Neural crest cell (in vitro differentiated cells): ENCODE measurements at places on chromosomes 3 and 15. TPM values are rescaled to one million over a fixed set of nuclear protein-coding genes. Genes with fewer than 3 reads are reported as not detected.

DNA sequence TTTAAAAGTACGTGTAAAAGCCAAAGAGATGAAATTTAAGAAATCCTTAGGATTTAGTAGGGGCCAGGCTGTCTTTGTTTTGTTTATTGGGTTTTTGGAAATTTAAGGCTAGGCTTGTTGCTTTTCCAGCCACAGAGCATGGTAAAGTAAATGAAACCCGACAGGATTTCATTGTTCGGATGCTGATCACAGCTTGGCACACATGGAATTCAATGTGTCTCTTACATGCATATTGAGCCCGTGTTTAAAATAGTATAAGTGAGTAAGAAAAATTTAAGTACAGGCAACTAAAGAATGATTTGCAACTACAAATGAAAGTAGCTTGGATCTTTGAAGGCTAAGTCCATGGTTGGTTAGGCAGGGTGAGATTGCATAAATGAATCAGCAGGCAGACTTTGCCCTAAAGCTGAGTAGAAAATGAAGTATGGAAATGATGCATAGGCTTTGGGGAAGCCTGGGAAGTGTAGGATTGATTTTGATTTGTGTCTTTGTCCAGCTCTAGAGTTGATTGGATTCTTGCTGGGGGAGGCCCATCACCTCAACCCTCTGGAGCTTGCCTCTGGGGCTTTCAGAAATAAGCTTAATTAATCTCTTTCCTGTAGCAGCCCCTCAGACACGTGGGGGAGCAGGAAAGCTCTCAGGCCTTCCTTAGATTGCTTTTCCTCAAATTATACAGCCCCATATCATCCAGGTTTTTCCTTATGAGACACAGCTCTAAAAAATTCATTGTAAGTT, 68.2 kb upstream of the ADAMTSL3 start:
- H3K36me3 ChIP-seq: no peaks in the 10 kb centered on the region
- H3K4me1 ChIP-seq: no peaks in the 10 kb centered on the region
- no peak overlapping the region for H3K27ac ChIP-seq
- DNase-seq: no peak
- no peak overlapping the region for H3K4me3 ChIP-seq

DNA sequence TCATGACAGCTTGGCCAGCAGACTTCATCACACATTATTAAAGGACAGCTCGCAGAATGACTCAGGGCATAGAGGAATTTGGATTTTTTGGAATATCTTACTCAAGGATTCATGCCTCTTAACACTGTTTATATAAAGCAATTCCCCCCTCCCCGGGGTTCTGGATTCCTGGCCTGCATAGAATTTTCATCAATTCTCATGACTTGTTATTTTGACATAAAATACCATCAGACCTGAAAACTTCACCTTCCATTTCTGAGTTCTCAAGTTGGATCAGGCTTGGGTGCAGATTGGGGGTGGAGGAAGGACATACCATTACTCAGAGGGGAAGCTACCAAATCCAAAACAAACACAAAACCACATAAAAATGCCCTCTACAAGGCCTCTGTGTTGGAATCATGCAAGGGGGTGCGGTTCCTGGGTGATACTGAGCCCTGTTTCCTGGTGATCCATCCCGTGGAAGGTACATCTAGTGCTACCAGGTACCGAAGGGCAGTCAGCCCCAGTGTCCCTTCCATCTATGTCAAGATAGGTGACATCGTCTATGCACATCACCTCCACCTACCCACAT, 95.3 kb downstream of the DAPK2 start:
- H3K27ac ChIP-seq: no peak overlapping the region
- peaks cover 4% of the 10 kb centered on the region for H3K4me1 ChIP-seq
- no peaks in the 10 kb centered on the region for H3K36me3 ChIP-seq
- H3K4me3 ChIP-seq: no peak overlapping the region

DNA sequence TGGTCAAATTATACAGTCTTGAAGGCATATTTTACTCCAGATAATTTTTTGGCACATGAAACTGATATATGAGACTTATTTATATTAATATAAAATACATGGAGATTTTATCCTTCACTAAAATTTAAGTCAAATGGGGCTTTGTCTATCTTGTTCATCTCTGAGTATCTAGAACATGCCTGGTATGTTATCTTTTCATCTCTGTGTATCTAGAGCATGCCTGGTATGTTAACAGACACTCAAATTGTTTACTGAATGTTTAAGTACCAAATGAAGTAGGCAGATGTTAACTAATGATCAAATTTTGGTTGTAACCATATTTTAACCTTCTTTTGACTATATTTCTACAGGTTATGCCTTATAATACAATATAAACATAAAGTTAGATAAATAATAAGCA, 7.7 kb downstream of the GTF2A2 start:
- no peak overlapping the region for H3K4me3 ChIP-seq
- no peaks in the 10 kb centered on the region for H3K4me1 ChIP-seq
- peaks cover 14% of the 10 kb centered on the region for H3K36me3 ChIP-seq
- no peak overlapping the region for H3K27ac ChIP-seq
- no peaks in the 10 kb centered on the region for H3K27me3 ChIP-seq

DNA sequence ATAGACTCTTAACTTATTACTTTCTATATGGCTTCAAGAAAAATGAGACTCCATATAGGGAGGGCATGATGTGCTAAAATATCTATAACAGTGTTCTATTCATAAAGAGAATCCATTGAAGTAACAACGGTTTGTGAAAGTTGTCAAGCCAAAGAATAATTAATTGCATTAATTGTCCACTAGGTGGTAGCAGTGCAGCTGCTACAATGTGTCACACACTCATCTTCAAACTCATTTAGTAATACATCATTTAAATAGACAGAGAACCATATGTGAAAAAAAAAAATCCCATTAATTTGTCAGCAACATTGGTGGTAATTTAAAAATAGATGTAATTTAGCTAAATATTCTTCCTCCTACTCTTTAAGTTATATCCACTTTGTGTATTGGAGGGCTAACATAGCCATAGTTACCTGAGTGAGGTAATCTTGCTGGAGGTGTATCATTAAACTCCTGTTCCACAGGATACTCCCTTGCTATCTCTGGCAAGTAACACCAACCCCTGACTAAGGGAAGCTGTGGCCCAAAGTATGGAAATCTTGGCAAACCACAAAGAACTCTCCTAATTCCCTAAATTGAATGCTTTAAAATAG, 3.7 kb upstream of the CPA3 start:
- no peaks in the 10 kb centered on the region for H3K36me3 ChIP-seq
- no peaks in the 10 kb centered on the region for H3K27me3 ChIP-seq
- no peak overlapping the region for H3K27ac ChIP-seq

- no peaks in the 10 kb centered on the region for H3K27me3 ChIP-seq
- no peak overlapping the region for H3K4me3 ChIP-seq
- H3K27ac ChIP-seq: no peak overlapping the region
- peaks cover 9% of the 10 kb centered on the region for H3K4me1 ChIP-seq
- H3K36me3 ChIP-seq: no peaks in the 10 kb centered on the region
- no peak for DNase-seq
These were observed 401.5 kb downstream of the ZBTB20 start for GRCh38 chr3:114745322-114746240.

DNA sequence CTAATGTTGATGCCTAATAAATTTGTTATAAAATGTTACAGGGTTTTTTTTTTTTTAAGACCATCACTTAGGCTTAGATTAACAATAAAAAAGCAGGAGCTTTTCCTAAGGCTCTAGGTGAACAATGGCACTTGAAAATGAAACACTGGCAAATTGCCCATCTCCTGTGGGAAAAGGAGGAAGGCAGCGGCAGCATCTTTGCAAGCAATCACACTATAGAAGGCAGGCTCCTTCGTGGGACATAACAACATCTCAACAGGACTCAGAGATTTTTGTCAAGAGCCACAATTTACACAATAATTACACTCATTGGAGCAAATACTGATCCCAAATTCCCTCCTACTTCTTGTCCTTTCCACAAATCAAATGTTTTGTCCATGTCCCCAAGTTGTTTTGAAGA, 646.7 kb downstream of the ROBO2 start:
- no peak for DNase-seq
- peaks cover 4% of the 10 kb centered on the region for H3K4me1 ChIP-seq
- no peak overlapping the region for H3K27ac ChIP-seq
- H3K36me3 ChIP-seq: peaks cover 5% of the 10 kb centered on the region
- no peak overlapping the region for H3K4me3 ChIP-seq
- H3K27me3 ChIP-seq: no peaks in the 10 kb centered on the region

DNA sequence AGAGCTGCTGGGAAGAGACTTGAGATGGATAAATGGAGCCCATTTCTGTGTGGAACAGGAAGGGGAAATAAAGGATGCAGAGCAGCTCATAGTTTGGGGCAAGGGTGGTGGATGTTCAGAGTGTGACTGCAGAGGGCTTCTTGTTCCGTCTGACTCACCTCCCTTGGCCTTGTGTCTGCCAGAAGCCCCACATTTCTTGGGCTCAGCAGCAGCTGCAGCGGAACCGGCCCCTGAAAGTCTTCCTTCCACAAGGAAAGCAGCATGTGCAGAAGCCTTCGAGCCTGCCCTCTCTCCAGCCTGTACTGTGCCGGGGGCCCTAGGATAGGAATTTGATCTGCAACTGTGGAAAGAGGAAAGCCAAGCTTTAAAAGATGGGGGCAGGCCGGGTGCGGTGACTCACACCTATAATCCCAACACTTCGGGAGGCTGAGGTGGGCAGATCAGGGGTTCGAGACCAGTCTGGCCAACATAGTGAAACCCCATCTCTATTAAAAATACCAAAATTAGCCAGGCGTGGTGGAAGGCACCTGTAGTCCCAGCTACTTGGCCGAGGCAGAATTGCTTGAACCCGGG, 11.5 kb downstream of the CDAN1 start:
- no peak overlapping the region for H3K27ac ChIP-seq
- H3K4me3 ChIP-seq: no peak overlapping the region
- H3K4me1 ChIP-seq: peaks cover 5% of the 10 kb centered on the region

GRCh38 chr3:137835096-137835495, 71.0 kb downstream of the SOX14 start:
- no peak for DNase-seq
- peaks cover 15% of the 10 kb centered on the region for H3K4me1 ChIP-seq
- peaks cover 35% of the 10 kb centered on the region for H3K27me3 ChIP-seq
- H3K27ac ChIP-seq: no peak overlapping the region

GRCh38 chr15:26015516-26016075, 152.5 kb upstream of the ATP10A start:
- no peak overlapping the region for H3K4me3 ChIP-seq
- DNase-seq: no peak
- no peak overlapping the region for H3K27ac ChIP-seq
- no peaks in the 10 kb centered on the region for H3K4me1 ChIP-seq
- no peaks in the 10 kb centered on the region for H3K27me3 ChIP-seq
- no peaks in the 10 kb centered on the region for H3K36me3 ChIP-seq

DNA sequence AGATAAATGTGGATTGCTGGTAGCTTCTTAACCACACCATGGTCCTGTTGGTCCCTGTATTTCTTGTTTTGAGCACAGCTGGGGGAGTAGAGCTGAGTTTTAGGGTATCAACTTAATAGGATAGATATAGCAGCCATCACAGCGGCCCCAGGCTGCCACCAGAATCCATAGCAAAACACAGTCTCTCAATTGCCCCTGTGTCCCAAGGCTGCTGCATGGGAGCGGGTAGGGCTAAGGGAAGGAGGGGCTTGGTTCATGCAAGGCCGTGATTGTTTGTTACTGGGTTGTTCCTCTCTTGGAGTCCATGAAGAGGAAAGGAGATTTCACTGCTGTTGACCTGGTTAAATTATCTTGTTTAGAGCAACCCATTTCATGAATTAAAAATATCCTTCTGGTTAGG, 22.1 kb downstream of the ARNT2 start:
- H3K4me3 ChIP-seq: no peak overlapping the region
- H3K27me3 ChIP-seq: no peaks in the 10 kb centered on the region
- peaks cover 30% of the 10 kb centered on the region for H3K4me1 ChIP-seq
- no peak overlapping the region for H3K27ac ChIP-seq

DNA sequence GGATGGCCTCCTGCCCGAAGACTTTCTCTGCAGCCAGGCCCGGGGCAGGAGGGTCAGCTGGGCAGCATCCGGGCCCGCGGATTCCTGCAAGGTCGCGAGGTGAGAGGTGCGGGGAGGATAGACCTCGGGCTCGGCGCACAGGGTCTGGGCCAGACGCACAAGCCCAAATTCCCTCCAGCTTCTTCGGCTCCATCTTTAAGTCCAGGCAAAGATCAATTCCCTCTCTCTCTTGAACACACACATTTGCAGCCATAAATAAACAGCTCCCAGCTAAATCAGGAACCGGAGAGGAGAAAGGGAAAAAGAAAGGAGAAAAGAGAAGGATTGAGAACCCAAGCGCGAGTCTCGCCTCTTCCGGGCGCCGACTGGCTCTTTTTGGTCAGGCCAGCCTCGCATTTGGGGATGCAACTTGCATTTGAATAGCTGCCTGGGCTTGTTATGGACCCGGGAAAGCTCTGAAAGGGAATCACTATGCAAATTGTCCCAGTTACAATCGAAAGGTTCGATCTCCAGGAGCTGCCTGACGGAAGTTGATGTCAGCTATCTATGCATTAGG, 14.5 kb upstream of the ONECUT1 start:
- H3K27ac ChIP-seq: peak overlapping the region; percentile 39
- peaks cover 3% of the 10 kb centered on the region for H3K36me3 ChIP-seq
- peaks cover 50% of the 10 kb centered on the region for H3K4me1 ChIP-seq
- peak overlapping the region; percentile 88 for H3K4me3 ChIP-seq

- no peaks in the 10 kb centered on the region for H3K36me3 ChIP-seq
- H3K4me1 ChIP-seq: peaks cover 10% of the 10 kb centered on the region
- peaks cover 11% of the 10 kb centered on the region for H3K27me3 ChIP-seq
- H3K4me3 ChIP-seq: no peak overlapping the region
- H3K27ac ChIP-seq: no peak overlapping the region
- DNase-seq: no peak
These were observed 138.9 kb downstream of the GREM1 start for GRCh38 chr15:32856753-32857152.

GRCh38 chr15:51699373-51699772, 18.1 kb downstream of the SCG3 start:
- no peaks in the 10 kb centered on the region for H3K36me3 ChIP-seq
- DNase-seq: no peak

- H3K36me3 ChIP-seq: no peaks in the 10 kb centered on the region
- H3K27ac ChIP-seq: no peak overlapping the region
- H3K4me1 ChIP-seq: peaks cover 62% of the 10 kb centered on the region
- no peak for DNase-seq
- no peaks in the 10 kb centered on the region for H3K27me3 ChIP-seq
These were observed 148.2 kb downstream of the BBX start for GRCh38 chr3:107670986-107671385.

DNA sequence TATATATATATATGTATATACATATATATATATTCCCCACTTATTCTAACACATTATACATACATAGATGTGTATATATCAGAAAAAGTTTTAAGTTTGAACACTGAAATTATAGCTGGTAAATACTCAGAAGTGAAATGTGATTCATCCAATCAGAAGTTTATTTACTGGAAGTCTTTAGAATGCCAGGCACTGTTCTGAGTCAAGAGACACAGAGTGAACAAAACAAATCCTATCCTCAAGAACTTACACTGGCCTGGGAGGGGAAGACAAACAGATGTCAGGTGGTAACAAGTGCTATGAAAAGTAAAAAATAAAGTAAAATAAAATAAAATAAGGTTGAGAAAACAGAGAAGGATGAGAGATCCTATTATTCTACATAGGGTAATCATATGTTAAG, 13.4 kb downstream of the DHX36 start:
- H3K4me3 ChIP-seq: no peak overlapping the region
- no peaks in the 10 kb centered on the region for H3K4me1 ChIP-seq
- H3K27me3 ChIP-seq: no peaks in the 10 kb centered on the region
- peaks cover 18% of the 10 kb centered on the region for H3K36me3 ChIP-seq
- no peak overlapping the region for H3K27ac ChIP-seq
- DNase-seq: no peak

- H3K4me3 ChIP-seq: no peak overlapping the region
- H3K27me3 ChIP-seq: no peaks in the 10 kb centered on the region
These were observed 218.7 kb downstream of the KCNMB2 start for GRCh38 chr3:178754852-178755510.

Gene CTDSPL
- 36.8 and 42.2 TPM in 2 replicates for total RNA-seq

Gene CCR3
- total RNA-seq: not detected in 2 replicates

Gene RASGRF1
- 0.16 and 0.55 TPM in 2 replicates for total RNA-seq

Gene TTC21A
- 6.8 and 8.2 TPM in 2 replicates for total RNA-seq

Gene PSTPIP1
- total RNA-seq: 0.84 and 1.5 TPM in 2 replicates

Gene POLQ
- 16.9 and 17.8 TPM in 2 replicates for total RNA-seq

Gene ZMYND10
- total RNA-seq: 2.3 and 2.5 TPM in 2 replicates
